ENCODE measurements at places on chromosomes 3 and 15. TPM values are rescaled to one million over a fixed set of nuclear protein-coding genes. Genes with fewer than 3 reads are reported as not detected.

Gene TAGLN3
- 3.7 TPM for total RNA-seq

Gene SLC22A13
- 0.34 TPM for total RNA-seq

Gene GOLGA8N
- total RNA-seq = 1.6 TPM

Gene NR1I2
- 0.14 TPM for total RNA-seq

Gene LPCAT4
- total RNA-seq = 26.2 TPM

Gene USP13
- 6.4 TPM for total RNA-seq

Gene ACKR4
- total RNA-seq = not detected

Gene HGD
- 0.88 TPM for total RNA-seq

Gene HPS3
- 19.4 TPM for total RNA-seq

Gene TMEM212
- not detected for total RNA-seq

Gene SLC28A2
- total RNA-seq = not detected

Gene SH2D7
- not detected for total RNA-seq

Gene FBXO40
- total RNA-seq = under 0.01 TPM

Gene EPHB1
- 10.8 TPM for total RNA-seq

Gene STRIT1
- not detected for total RNA-seq

Gene ROPN1
- not detected for total RNA-seq

Gene ARHGEF26
- 2.5 TPM for total RNA-seq

Gene P2RY1
- 0.41 TPM for total RNA-seq

Gene NPAP1
- not detected for total RNA-seq

Gene A4GNT
- total RNA-seq = not detected

Gene TPRG1
- total RNA-seq = 0.41 TPM

Gene P2RY12
- not detected for total RNA-seq

All from kidney epithelial cell (primary cell).